ENCODE measurements at places on chromosomes 1 and 21.
A peak's percentile ranks its signal among the peaks of the same experiment; 100 is the strongest.

GRCh38 chr1:24110642-24111261, 1.2 kb downstream of the MYOM3 start:
- no peak for DNase-seq
- peaks cover 19% of the 10 kb centered on the region for H3K4me1 ChIP-seq
- H3K27me3 ChIP-seq: peaks cover 27% of the 10 kb centered on the region
- H3K4me3 ChIP-seq: no peak overlapping the region
- peaks cover 3% of the 10 kb centered on the region for H3K36me3 ChIP-seq

DNA sequence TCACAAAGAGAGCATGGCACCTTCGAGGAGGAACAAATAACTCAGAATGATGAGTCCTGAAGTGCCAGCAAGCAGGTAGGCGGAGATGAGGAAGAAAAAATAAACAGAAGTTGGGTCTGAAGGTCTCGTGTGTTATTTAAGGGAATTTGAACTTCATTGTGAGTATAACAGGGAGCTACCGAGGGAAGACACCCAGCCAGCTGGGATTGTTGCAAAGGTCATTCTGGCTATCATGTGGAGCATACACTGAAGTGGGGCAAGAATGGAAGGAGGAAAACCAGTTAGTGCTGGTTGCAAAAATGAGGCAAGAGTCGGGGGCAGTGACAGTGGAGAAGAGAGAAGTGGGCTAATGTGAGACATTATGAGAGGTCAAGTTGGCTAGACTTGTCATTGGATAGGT, 53.6 kb upstream of the RAP1A start:
- no peak for DNase-seq
- H3K27ac ChIP-seq: no peak overlapping the region
- H3K27me3 ChIP-seq: no peaks in the 10 kb centered on the region
- peaks cover 3% of the 10 kb centered on the region for H3K36me3 ChIP-seq
- peaks cover 7% of the 10 kb centered on the region for H3K4me1 ChIP-seq
- H3K4me3 ChIP-seq: no peak overlapping the region

GRCh38 chr1:179794669-179795068, 51.6 kb downstream of the FAM163A start:
- peaks cover 36% of the 10 kb centered on the region for H3K27me3 ChIP-seq
- no peak overlapping the region for H3K27ac ChIP-seq
- no peak for DNase-seq

DNA sequence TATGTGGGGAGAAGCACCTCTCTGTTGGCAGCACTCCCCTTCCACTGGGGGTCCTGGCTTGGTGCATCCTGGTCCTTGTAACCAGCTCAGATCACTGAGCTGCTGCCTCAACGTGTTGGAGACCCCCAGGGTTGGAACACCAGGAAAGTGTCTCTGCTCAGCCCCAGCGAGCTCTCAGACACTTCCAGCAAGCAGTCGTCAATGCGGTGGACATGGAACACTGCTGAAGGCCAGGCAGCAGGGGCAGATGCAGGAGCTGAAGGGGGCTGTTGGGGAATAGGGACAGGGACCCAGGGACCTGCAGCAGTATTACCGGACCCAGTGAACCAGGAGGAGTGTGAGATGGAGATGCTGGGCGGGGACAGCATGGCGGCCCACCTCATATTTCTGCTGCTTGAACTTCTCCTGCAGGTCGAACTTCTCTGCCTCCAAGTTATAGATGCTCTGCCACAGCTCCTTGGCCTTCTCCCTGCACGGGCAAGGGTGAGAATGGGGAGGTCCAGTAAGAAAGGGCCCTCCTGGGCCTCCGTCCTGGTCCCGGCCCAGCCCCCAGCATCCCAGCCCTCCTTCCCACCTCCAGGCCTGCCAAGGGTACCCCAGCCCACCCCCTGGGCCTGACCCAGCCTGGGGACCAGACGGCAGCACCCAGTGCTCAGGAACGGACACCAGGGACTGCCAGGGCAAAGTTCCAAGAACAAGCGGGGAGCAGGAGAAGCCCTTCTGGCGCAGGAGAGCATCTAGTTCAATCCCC, 16.4 kb downstream of the TNNT2 start:
- peaks cover 42% of the 10 kb centered on the region for H3K27me3 ChIP-seq
- H3K27ac ChIP-seq: no peak overlapping the region
- no peak for DNase-seq
- H3K36me3 ChIP-seq: no peaks in the 10 kb centered on the region
- H3K4me3 ChIP-seq: no peak overlapping the region

DNA sequence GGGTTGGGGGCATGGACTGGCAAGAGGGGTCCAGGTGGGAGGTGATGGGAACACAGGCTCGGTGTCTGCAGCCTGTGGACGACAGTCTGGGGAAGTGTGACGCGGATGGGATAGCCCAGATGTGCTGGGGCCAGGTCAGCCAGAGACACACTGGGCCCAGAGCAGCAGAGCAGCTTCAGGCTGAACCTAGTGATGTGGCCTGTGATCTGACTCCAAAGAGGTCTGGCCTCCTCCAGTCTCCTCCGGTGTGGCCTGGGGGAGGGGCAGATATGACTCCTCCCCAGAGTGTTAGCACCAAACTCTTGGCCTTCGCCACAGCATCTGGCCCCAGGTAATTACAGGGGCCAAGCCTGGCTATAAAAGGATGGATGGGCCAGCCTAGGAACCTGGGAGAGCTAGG, 13.5 kb downstream of the EFNA3 start:
- H3K27me3 ChIP-seq: peaks cover 8% of the 10 kb centered on the region
- no peak overlapping the region for H3K4me3 ChIP-seq
- DNase-seq: no peak
- no peak overlapping the region for H3K27ac ChIP-seq

- H3K4me3 ChIP-seq: no peak overlapping the region
- H3K27ac ChIP-seq: no peak overlapping the region
- peaks cover 26% of the 10 kb centered on the region for H3K27me3 ChIP-seq
- H3K36me3 ChIP-seq: no peaks in the 10 kb centered on the region
- no peak for DNase-seq
- peaks cover 4% of the 10 kb centered on the region for H3K4me1 ChIP-seq
Observed at GRCh38 chr1:209603877-209604276, 20.4 kb downstream of the CAMK1G start.

DNA sequence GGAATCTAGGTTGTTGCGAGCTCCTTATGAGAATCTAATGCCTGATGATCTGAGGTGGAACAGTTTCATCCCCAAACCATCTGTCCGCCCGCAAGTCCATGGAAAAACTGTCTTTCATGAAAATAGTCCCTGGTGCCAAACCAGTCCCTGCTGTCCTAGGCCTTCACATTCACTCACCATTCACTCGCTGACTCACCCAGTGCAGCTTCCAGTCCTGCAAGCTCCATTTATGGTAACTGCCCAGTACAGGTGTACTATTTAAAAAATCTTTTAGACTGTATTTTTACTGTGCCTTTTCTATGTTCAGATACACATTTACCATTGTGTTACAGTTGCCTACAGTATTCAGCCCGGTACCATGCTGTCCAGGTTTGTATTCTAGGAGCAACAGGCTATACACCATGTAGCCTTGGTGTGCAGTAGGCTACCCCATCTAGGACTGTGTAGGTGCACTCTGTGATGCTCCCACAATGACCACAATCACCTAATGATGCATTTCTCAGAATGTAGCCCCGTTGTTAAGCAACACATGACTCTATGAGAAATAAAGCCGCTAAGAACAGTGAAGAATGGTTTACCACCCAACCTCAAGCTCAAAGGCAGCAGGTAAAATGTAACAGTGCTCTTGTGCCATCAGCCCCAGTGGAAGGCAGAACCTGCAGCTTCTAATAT, 2.4 kb downstream of the ECHDC2 start:
- H3K36me3 ChIP-seq: peaks cover 2% of the 10 kb centered on the region
- H3K4me3 ChIP-seq: no peak overlapping the region
- H3K27ac ChIP-seq: peak overlapping the region; percentile 69
- peaks cover 36% of the 10 kb centered on the region for H3K4me1 ChIP-seq
- DNase-seq: no peak

DNA sequence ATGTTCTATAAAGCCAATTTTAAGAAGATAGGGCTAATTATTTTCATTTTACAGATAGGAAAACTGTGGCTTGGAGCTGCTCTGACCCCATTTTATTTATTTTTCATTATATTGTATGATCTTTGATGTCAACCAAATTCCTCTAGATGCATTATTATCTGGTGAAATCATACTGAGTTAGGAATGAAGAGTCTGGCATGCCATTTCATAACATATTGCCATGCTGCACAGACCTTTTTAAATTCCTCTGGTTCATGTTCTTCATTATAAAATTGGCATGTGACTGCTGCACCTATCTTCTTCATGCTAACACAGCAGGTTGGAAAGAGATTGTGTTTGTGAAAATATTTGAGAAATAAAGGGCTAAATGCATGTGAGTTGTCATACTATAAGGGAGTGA, 12.7 kb downstream of the PRRX1 start:
- H3K36me3 ChIP-seq: peaks cover 2% of the 10 kb centered on the region
- DNase-seq: no peak
- peaks cover 79% of the 10 kb centered on the region for H3K27me3 ChIP-seq
- H3K4me3 ChIP-seq: no peak overlapping the region

GRCh38 chr1:3052501-3052900, 16.5 kb upstream of the PRDM16 start:
- no peak overlapping the region for H3K27ac ChIP-seq
- no peak for DNase-seq
- H3K4me3 ChIP-seq: no peak overlapping the region
- no peaks in the 10 kb centered on the region for H3K4me1 ChIP-seq

GRCh38 chr1:185044387-185044786, 971 bp upstream of the RNF2 start:
- DNase-seq: no peak
- H3K36me3 ChIP-seq: no peaks in the 10 kb centered on the region
- peak overlapping the region; percentile 93 for H3K27ac ChIP-seq

DNA sequence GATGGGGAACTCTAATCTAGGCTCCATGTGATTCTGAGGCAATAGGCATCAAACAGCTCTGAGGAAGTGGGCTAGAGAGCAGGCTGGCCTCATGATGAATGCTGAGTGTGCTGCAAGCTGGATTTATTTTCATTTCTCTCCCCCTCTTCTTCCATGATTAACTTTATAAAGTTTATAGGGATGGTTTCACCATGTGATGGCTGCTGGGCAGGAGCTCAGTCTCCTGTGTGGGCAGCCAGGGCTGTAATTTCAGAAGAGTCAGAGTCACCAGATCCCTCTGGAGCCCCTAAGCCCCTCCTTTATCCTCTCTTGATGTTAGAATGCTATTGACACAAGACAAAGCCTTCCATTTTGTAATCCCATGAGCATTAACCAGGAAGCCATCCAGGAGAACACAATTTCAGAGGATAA, 143.6 kb downstream of the CNIH3 start:
- H3K4me1 ChIP-seq: no peaks in the 10 kb centered on the region
- H3K27ac ChIP-seq: no peak overlapping the region
- DNase-seq: no peak
- H3K36me3 ChIP-seq: no peaks in the 10 kb centered on the region

GRCh38 chr1:199937661-199938060, 89.8 kb upstream of the NR5A2 start:
- DNase-seq: no peak
- no peak overlapping the region for H3K4me3 ChIP-seq
- no peak overlapping the region for H3K27ac ChIP-seq
- peaks cover 26% of the 10 kb centered on the region for H3K27me3 ChIP-seq
- H3K36me3 ChIP-seq: peaks cover 6% of the 10 kb centered on the region

- peaks cover 15% of the 10 kb centered on the region for H3K4me1 ChIP-seq
- peaks cover 9% of the 10 kb centered on the region for H3K36me3 ChIP-seq
- no peaks in the 10 kb centered on the region for H3K27me3 ChIP-seq
Observed at GRCh38 chr1:24382165-24382577, 31.4 kb downstream of the STPG1 start.

DNA sequence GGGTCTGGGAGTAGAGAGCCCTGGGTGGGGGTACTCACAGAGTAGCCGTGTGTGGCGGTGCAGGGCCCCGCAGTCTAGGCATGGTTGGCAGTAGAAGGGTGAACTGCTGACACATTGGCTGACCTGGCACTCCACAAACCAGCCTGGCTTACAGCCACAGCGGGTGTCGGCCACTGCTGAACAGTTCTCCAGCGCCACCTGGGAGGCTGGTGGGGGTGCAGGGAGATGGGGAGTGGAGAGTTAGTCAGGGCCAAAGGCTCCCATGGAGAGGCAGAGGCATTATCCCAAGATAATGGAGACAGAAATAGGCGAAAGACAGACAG, 1.5 kb downstream of the TNFRSF25 start:
- H3K27me3 ChIP-seq: no peaks in the 10 kb centered on the region
- peaks cover 37% of the 10 kb centered on the region for H3K4me1 ChIP-seq
- peak overlapping the region; percentile 100 for H3K27ac ChIP-seq
- peak overlapping the region; percentile 99 for H3K4me3 ChIP-seq
- H3K36me3 ChIP-seq: peaks cover 19% of the 10 kb centered on the region

DNA sequence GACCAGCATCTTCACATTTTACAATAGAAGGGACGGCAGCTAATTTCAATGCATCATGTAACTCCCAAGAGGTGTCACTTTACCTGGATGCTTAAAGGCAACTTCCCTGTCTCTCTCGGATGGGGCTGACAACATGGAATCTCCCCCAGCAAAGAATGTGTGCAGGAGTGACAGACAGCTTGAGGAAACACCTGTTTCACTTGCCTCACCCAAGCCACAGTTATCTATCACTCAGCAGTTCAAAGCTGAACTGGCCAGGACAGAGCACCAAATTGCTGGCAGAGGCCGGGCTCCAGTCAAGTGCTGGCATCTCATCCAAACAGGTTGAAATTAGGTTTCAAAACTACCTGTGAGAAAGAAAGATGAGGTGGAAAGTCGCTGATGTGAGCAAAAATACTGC, 538.0 kb upstream of the PLXNA2 start:
- no peak overlapping the region for H3K27ac ChIP-seq
- no peaks in the 10 kb centered on the region for H3K36me3 ChIP-seq
- H3K4me3 ChIP-seq: no peak overlapping the region
- DNase-seq: no peak

DNA sequence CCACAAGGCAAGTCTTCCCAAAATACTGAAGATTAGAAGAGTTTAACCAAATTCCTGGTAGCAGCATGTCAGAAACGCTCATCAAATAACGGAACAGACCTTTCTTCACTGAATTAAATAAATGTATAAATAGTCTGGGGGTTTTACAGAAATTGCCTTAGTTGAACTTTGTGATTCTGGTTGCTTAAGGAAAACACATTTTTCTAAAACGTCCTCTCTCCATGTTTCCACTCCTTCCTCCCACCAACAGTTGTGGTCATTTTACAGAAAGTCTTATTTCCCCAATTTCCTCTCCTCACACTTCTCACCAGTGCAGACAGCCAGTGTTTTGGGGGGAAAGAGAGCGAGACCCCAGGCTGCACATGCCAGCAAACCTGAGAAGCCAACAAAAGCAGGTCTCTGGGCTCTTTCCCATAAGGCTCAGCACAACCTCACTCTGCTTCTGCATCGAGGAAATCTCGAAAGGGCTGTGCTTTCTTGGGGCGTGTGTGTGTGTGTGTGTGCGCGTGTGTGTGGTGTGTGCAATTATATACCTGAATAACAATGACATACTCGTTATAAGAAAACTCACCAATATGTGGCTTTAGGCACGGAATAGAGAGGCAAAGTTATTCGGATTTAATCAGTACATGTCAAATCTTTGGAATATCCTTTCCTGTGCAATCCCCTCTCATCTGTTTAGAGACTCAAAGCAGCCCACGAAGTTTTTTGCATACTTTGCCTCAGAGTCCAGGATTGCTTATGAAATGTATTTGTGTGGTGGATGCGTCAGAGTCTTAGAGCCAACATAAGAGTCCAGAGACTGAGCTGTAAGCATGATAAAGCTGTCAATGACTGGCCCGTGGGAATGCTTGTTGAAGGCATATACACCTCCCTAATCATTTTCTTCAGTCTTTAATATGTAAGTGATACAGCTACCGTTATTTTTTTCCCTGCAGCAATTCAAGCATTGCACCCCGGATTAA, 2.0 kb downstream of the KCNJ15 start:
- H3K4me1 ChIP-seq: peaks cover 3% of the 10 kb centered on the region
- DNase-seq: no peak
- no peak overlapping the region for H3K4me3 ChIP-seq
- H3K27me3 ChIP-seq: peaks cover 22% of the 10 kb centered on the region
- H3K36me3 ChIP-seq: peaks cover 2% of the 10 kb centered on the region

GRCh38 chr1:225572422-225572821, 80.5 kb downstream of the ENAH start:
- peaks cover 7% of the 10 kb centered on the region for H3K36me3 ChIP-seq
- H3K4me1 ChIP-seq: peaks cover 4% of the 10 kb centered on the region
- H3K4me3 ChIP-seq: no peak overlapping the region
- H3K27ac ChIP-seq: no peak overlapping the region
- H3K27me3 ChIP-seq: peaks cover 21% of the 10 kb centered on the region

Data from T-helper 17 cell (primary cell).